T-helper 17 cell (primary cell): ENCODE measurements at places on chromosomes 1 and 21.

DNA sequence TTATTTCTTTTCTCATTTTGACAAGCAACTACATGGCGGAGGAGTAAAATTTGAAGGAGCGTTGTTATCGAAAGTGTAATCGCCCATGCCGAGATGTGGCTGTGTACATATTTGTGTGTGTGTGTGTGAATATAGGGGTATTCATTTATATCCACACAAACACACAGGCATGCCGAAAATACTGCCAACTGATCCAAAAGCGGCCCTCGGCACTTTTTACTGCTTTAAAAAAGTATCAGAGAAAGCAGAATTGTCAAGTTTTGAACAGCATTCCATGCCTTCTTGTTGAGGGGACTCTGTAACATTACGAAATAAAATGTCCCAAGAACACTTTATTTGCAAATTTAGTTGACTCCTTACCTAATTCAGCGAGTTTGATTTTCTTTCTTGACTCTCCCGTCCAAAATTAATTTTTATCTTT is 1.1 kb downstream of the PBX1 start:
- peaks cover 15% of the 10 kb centered on the region for H3K27me3 ChIP-seq
- no peak for DNase-seq
- no peak overlapping the region for H3K27ac ChIP-seq
- peaks cover 3% of the 10 kb centered on the region for H3K4me1 ChIP-seq
- no peaks in the 10 kb centered on the region for H3K36me3 ChIP-seq

DNA sequence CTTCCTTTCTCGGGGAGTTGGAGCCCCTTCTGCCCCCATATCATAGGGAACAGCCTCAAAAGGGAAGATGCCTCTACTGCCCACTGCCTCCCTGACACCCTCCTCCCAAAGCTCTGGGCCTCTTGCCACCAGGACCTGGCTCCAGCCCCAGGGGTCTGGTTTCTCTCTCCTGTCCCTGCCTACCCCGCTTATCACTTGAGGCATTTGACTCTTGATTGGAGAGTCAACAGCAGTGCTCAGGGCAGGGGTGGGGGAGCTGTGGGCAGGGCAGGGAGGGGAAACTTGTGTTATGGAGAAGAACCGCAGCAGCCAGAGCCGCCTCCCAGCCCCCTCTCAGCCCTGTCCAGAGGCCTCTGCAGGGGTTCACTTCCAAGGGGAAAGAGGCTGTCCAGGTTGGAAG is 573 bp downstream of the TRIM63 start:
- H3K4me1 ChIP-seq: peaks cover 2% of the 10 kb centered on the region
- no peaks in the 10 kb centered on the region for H3K36me3 ChIP-seq
- no peak for DNase-seq
- H3K4me3 ChIP-seq: no peak overlapping the region
- no peak overlapping the region for H3K27ac ChIP-seq

DNA sequence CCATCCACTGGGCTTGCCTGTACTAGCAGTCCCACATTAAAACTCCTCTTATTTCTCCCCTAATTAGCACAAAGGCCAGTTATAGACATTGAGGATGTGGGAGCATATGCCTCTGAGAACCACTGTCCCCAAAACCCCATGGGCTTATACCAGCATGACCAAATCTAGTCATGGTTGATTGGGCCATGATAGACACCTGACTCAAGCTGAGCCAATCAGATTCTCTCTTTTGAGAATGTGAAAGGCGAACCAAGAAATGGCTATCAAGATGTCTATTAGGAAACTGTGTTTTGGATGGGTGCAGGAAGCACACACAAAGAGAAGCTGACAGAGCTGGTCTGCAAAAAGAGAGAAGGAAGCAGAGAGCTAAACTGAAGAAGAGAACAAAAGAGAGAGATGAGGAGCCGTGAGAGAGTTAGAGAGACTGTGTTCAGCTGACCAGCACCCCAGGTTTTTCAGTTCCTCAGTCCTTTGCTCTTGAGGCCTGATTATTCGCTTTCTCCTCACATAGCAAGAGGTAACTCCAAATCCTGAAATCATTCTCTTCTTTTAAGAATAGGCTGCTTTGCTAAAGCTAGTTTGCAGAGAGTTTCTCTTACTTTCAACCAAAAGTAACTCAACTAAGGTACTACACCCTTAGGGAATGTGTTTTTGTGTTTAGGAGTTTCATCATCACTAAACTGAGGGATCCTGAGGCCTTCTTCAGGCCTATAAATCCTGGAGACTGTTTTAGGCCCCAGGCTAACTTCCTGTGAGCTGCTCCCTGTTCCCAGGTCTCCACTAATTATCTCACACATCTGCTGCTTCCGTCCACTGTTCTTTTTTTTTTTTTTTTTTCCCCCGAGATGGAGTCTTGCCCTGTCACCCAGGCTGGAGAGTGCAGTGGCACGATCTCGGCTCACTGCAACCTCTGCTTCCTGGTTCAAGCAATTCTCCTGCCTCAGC is 7.9 kb upstream of the TIPRL start:
- no peak overlapping the region for H3K27ac ChIP-seq
- no peak for DNase-seq
- H3K27me3 ChIP-seq: peaks cover 39% of the 10 kb centered on the region
- H3K4me3 ChIP-seq: no peak overlapping the region

- peak overlapping the region; percentile 96 for H3K27ac ChIP-seq
- H3K27me3 ChIP-seq: no peaks in the 10 kb centered on the region
- DNase-seq: no peak
- no peaks in the 10 kb centered on the region for H3K36me3 ChIP-seq
- no peak overlapping the region for H3K4me3 ChIP-seq
- H3K4me1 ChIP-seq: peaks cover 43% of the 10 kb centered on the region
Measured at GRCh38 chr1:89753761-89754160, 67.1 kb upstream of the LRRC8D start.

- H3K4me3 ChIP-seq: no peak overlapping the region
- DNase-seq: no peak
- H3K4me1 ChIP-seq: peaks cover 10% of the 10 kb centered on the region
Measured at GRCh38 chr1:204826970-204827369, 43.7 kb upstream of the NFASC start.

- H3K36me3 ChIP-seq: no peaks in the 10 kb centered on the region
- peaks cover 4% of the 10 kb centered on the region for H3K27me3 ChIP-seq
Measured at GRCh38 chr1:168148916-168149315, 12.2 kb upstream of the GPR161 start.

- no peak overlapping the region for H3K4me3 ChIP-seq
- peaks cover 20% of the 10 kb centered on the region for H3K36me3 ChIP-seq
- no peak overlapping the region for H3K27ac ChIP-seq
- DNase-seq: no peak
- H3K4me1 ChIP-seq: peaks cover 5% of the 10 kb centered on the region
Measured at GRCh38 chr1:156409439-156409838, 40.4 kb downstream of the RHBG start.

- no peak for DNase-seq
- no peak overlapping the region for H3K4me3 ChIP-seq
- no peaks in the 10 kb centered on the region for H3K36me3 ChIP-seq
Measured at GRCh38 chr1:22754824-22755223, 44.2 kb downstream of the EPHB2 start.

GRCh38 chr1:69479734-69480133 is 88.0 kb upstream of the LRRC7 start:
- H3K36me3 ChIP-seq: no peaks in the 10 kb centered on the region
- no peaks in the 10 kb centered on the region for H3K27me3 ChIP-seq
- H3K27ac ChIP-seq: no peak overlapping the region
- DNase-seq: no peak

- peaks cover 30% of the 10 kb centered on the region for H3K4me1 ChIP-seq
- peak; percentile 18 for DNase-seq
- H3K27ac ChIP-seq: peak overlapping the region; percentile 96
- H3K36me3 ChIP-seq: peaks cover 2% of the 10 kb centered on the region
Measured at GRCh38 chr1:108560874-108561459, 1.1 kb downstream of the EEIG2 start.

- H3K4me3 ChIP-seq: no peak overlapping the region
- no peak overlapping the region for H3K27ac ChIP-seq
- H3K4me1 ChIP-seq: peaks cover 42% of the 10 kb centered on the region
- H3K27me3 ChIP-seq: no peaks in the 10 kb centered on the region
Measured at GRCh38 chr1:86913399-86913895, 479 bp downstream of the SELENOF start.

DNA sequence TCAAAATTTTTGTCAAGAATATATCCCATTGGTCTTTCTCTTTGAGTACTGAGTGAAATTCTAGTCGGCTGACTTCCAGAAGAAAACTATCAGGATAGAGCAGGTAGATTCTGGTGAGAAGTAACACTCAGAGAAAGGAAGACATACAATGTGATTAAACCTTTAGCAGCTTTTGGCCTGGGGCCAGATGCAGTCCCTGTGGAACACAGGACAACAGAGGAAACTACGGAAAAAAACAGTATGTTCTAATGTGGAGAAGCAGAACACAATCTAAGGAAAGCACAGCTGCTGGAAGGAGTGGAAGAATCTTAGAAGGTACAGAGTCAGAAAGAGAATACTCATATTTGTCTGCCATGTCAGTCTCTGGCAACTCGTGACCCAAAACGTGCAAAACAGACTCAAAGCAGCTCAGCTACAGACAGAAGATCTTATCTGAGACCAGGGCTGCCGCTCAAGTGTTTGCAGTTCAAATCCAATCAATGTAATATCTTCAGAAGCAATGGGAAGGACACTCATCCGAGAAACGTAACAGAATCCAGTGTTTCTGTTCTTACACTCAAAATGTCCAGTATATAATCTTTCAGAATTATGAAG is 283.8 kb downstream of the MRPL39 start:
- H3K27me3 ChIP-seq: no peaks in the 10 kb centered on the region
- H3K27ac ChIP-seq: no peak overlapping the region
- no peak overlapping the region for H3K4me3 ChIP-seq

GRCh38 chr1:22053017-22053860 is 730 bp downstream of the CDC42 start:
- H3K36me3 ChIP-seq: peaks cover 7% of the 10 kb centered on the region
- H3K4me3 ChIP-seq: peak overlapping the region; percentile 98
- H3K4me1 ChIP-seq: peaks cover 57% of the 10 kb centered on the region

DNA sequence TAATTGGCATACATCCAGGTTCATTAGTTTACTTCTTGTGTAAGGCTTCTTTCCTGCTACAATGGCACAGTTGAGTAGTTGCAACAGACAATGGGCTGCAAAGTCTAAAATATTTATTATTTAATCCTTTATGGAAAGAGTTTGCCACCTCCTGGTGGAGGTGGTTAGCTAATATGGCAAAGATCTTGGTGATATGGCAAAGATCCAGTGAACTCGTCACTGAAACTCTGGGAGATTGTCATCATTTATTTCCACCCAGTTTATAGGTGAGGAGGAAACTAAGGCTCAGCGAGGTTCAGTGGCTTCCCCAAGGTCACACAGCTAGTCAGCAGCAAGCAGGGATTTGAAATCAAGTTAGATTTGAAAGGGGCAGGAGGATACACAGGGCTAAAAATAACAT is 16.1 kb upstream of the IFFO2 start:
- H3K36me3 ChIP-seq: no peaks in the 10 kb centered on the region
- peaks cover 8% of the 10 kb centered on the region for H3K4me1 ChIP-seq
- H3K4me3 ChIP-seq: no peak overlapping the region
- H3K27ac ChIP-seq: no peak overlapping the region
- no peak for DNase-seq
- peaks cover 27% of the 10 kb centered on the region for H3K27me3 ChIP-seq

DNA sequence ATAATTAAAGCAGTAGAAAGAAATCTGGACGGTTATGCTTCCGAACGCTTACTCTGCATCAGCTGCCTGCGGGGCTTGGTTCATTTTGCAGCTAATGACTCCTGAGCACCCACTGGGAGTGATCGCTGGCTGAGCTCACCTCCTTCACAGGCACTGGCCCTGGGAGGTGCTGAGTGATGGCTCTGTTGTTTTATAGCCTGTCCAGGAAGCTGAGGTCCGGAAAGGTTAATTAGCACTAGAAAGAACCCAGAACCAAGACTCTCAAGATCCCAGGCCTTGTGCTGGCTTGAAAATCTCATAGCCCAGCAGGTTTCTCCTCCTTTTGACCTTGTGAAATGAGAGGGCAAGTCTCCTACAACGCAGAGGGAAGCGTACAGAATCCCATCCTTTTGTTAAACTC is 226.2 kb downstream of the AJAP1 start:
- no peaks in the 10 kb centered on the region for H3K36me3 ChIP-seq
- DNase-seq: no peak
- no peaks in the 10 kb centered on the region for H3K4me1 ChIP-seq
- peaks cover 57% of the 10 kb centered on the region for H3K27me3 ChIP-seq
- H3K27ac ChIP-seq: no peak overlapping the region

DNA sequence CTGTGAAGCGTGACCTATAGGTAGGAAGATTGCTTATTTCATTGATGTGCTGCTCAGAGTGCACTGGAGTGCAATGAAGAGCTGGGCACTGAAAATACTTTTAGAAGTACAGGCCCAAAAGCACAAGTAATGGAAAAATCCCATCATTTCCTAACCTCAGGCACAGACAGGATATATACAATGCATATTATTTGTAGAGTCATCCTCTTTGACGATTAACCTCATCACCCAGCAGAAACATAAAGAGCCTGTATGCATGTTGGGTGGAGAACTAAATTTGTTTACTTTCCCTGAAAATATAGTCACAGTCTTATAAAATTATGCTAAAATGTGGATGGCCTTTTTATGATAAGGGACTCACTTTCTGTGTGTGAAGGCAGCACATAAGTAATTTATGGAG is 98.1 kb downstream of the TNNI3K start:
- no peak overlapping the region for H3K4me3 ChIP-seq
- no peak overlapping the region for H3K27ac ChIP-seq
- no peak for DNase-seq
- no peaks in the 10 kb centered on the region for H3K4me1 ChIP-seq
- no peaks in the 10 kb centered on the region for H3K27me3 ChIP-seq

DNA sequence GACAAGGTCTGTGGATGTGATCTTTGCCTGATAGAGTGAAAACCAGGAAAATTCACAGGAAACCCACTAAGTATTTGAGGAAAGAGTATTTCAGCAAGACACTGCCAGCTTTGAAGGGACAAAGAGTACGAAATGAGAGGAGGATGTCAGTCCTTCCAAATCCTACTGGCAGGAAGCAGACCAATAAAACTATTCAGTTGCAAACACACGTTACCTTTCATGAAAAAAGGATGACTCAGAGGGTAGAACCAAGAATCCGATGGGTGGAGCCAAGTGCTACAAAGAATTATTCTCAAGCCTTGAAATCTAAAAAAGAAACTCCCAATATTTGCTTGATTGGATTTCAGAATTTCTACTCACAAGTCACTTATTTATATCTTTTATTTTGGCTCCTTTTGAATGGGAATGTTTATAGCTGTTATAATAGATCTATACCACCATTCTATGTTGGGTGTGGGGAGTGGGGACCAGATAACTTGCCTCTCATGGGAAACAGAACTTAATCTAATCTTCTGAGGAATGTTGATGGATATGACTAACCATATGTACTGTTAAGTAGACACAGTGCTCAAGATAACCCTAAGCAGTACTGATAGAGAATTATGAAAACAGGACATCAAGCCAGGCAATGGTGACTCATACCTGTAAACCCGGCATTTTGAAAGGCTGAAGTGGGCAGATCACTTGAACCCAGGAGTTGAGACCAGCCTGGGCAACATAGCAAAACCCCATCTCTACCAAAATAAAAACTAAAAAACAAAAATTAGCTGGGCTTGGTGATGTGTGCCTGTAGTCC is 19.3 kb upstream of the HEATR1 start:
- peaks cover 39% of the 10 kb centered on the region for H3K27me3 ChIP-seq
- H3K36me3 ChIP-seq: peaks cover 2% of the 10 kb centered on the region
- no peaks in the 10 kb centered on the region for H3K4me1 ChIP-seq
- DNase-seq: no peak
